GM23338 (cell line): ENCODE measurements at places on chromosomes 3 and 15. TPM values are rescaled to one million over a fixed set of nuclear protein-coding genes. Genes with fewer than 3 reads are reported as not detected.

Gene KBTBD13
- total RNA-seq = not detected in 2 replicates

Gene ADAMTS9
- total RNA-seq = 0.31 and 0.54 TPM in 2 replicates

Gene CEP70
- 24.9 and 28.8 TPM in 2 replicates for total RNA-seq

GRCh38 chr15:51069983-51070382, 24.7 kb downstream of the TNFAIP8L3 start:
- H3K4me1 ChIP-seq = no peaks in the 10 kb centered on the region
- DNase-seq = no peak
- H3K36me3 ChIP-seq = no peaks in the 10 kb centered on the region

GRCh38 chr3:163139600-163139999, 1643.0 kb downstream of the OTOL1 start:
- no peaks in the 10 kb centered on the region for H3K36me3 ChIP-seq
- no peak overlapping the region for H3K27ac ChIP-seq
- no peaks in the 10 kb centered on the region for H3K4me1 ChIP-seq
- DNase-seq = no peak
